ENCODE measurements at places on chromosomes 16 and 17.

- DNase-seq: peak; percentile 71
Measured at GRCh38 chr17:35243561-35244340, 879 bp downstream of the SLFN5 start.

DNA sequence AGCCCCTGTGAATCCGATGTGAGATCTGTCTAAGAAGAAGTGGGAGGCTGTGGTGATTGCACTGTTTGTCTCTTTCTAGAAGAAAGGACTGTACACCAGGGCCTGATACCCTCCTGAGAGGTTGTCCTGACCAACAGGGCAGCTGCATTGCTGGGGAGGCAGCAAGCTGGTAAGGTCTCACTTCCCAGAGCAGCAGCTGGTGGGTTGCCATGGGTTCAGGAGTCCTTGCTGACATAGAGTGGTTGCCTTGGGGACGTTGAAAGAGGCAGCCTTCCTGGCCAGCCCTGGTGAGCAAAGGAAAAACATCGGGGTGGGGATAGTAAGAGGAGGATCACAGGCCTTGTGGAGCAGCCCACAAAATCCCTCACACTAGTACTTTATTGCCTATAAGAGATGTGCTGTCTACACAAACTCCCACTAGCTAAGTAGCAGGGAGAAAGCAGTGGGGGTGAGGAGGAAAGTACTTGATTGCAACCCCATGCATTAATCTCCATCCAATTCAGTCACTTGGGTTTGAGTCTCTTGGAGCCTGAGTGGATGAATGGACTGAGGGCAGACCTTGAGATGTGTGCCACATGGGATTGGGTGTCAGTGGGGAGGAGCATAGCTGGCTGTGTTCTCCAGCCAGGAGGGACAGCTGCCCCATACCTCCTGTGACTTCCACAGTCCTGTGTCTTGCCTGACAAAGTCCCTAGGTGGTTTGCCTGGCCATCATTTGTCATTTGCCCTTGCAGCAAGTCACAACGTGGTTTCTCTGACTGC is 143.8 kb upstream of the RPL38 start:
- no peak for DNase-seq

DNA sequence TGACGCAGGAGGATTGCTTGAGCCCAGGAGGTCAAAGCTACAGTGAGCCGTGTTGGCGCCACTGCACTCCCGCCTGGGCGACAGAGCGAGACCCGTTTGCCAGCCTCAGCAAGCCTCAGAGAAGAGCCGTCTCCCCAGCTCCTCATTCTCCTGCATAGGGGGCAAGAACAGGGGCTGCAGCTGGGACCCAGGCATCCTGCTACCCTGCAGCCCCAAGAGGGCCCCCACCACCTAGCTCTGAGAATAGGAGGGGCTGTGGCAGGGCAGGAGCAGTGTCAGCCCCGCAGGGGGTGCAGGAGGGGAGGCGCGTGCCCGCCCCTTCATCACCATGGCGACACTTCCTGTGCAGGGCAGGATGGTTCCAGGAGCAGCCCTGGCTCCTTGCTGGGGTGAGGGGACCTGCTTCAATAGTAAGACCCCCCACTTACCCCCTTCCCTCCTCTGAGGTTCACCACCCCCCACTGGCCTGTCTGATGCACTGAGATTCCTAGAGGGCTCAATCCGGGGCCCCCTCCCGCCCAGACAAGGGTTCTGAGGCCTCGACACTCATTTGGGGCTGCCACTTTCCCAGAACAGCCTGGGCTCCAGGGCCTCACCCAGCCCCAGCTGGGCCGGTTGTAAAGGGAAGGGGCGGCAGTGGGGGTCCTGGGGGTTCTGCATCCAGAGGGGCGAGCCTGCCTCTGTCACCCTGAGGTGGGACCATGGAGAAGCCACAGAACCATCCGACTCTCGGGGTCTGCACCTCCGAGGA is 20.2 kb downstream of the VASN start:
- DNase-seq: no peak

GRCh38 chr16:62967163-62967562 is 930.9 kb upstream of the CDH8 start:
- no peak for DNase-seq

DNA sequence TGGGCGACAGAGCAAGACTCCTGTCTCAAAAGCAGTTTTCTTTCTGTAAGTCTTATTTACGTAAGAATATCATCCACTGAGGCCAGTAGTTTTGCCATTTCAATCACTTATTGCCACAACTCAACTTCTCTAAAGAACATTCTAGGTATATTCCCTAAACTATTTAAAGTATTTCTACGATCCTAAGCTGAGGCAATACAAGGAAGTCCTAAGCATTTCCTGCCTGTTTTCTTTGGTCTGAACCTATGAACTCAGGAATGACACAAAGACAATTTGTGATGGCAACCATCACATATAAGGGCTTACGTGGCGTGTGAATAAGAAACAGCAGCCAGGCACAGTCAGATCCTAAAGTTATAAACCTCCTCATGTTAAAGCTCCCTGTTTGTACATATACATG is 14.2 kb downstream of the USP36 start:
- no peak for DNase-seq

DNA sequence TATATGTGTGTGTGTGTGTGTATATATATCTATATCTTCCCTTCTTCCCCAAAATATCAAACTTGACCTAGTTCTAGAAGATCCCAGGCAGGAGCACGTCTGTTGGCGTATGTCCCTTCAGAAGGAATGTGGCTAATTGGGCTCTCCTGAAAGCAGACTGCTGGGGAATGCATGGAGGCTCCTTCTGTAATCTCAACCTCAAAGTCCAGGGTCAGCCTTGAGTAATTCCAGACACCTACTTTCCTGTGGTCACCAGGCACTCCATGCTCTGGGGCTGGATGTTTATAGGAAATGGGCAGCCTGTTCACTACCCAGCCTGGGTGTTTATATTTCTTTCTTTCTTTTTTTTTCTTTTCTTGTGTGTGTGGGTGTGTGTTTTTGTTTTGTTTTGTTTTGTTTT is 13.4 kb downstream of the BCO1 start:
- DNase-seq: no peak

DNA sequence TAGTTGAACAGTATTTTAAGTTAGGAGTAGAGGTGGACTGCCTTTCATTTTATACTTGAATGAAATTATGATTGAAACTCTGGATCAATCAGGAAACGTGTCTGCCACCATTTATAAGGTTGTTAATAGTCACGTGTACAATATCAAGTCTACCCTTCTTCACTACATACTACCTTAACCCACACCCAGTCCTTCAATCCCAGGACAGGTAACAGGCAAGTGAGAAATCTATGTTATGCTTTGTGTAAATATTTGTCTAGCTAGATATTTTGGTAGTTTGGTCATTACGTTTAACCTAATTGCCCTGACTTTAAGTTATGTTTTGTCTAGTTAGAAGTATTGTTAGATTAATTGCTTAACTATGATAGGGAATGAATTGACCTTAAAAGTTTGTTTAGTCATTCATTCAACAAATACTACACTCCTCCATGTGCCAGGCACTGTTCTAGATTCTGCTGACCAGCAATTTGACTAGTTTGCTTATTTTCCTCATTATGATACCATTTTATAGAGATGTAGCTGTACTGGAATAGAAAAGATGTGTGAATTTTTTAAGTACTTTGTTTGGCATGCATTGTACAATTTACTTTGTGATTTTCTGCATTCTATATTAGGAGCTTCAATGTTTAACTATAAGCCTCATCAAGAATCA is 72.0 kb downstream of the NQO1 start:
- no peak for DNase-seq

DNA sequence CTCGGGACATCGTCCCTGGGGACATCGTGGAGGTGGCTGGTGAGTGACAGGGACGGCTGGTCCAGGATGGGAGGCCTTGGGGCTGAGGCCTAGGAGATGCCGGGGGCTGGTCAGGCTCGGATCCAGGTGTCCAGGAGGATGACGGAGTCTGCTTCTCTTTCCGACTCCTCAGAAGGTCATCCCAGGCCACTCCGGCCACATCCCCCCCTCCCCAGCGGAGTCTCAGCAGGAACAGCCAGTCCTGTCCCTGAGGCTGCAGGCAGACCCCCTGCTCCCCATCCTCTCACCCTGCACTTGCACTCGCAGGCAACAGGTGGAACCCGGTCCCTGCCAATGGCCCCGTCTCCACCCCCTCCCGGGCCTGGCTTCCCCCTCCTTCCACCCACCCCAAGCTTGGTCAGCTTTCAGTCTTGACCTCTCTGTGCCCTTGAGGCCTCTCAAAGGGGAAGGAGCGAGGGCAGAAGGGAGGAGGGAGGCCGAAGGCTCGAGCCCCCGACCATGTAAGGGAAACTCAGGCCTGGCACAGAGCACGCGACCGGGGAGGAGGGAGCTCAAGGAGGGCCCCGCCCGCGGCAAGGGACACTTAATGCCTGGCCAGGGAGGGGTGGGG is 4.4 kb downstream of the ATP2A1 start:
- no peak for DNase-seq

DNA sequence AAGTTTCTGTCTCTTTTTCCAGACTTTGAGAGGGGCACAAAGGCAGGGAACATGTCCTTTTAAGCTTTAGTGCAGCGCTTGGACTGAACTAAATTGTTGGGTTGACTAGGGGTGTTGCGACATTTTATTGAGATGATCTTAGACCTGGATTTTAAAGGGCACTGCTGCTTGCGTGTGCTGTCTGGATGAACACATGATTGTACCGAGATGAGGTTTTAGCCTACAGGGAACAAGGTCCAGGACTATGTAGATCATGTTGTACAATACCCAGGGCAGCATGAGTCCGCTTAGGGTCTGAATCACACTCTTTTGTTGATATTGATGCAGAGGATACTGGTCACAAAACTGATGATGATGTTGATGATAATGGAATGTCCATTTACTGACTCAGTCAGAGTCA is 5.2 kb upstream of the RGS9 start:
- DNase-seq: peak; percentile 75

DNA sequence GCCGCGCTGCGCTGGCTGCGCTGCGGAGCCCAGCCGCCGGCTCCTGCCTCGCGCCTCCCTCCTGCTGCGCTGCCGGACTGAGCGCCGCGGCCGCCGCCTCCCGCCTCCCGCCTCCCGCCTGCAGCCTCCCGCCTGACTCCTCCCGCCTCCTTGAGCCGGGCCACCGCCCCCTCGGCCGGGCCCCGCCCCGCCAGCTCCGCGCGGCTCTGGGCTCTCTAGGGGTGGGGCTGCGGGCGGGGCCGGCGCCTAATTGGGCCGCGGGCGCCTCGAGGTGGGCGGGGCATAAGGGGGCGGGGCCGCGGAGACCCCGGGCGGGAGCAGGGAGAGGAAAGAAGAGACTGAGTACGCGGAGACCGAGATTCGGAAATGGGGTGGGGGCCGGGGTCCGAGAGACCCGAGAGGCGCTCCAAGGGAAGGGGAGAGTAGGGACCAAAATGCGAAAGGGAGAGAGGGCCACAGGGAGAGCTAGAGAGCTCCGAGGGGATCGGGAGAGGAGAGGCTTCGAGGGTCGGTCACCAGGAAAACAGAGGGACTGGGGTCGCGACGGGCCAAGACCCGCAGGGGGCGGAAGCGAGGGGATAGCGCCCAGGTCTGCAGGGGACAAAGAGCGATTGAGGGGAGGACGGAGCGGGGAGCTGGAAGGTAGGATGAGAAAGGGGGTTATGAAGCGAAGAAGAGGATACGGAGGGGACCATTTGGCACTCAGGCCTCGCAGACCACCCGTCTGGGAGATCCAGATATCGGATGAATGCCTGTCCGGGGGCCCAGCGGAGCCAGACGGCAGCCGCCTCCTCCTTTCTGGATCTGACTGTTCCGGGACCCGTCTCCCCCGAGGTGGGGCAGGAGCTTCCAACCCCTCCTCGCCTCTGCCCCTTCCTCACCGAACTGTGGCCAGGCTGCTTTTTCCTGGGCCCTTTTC is at the start of gene C1QL1:
C1QL1 (minus strand) TSS at position 79 of the 919 bp plus-strand sequence. CDS start 255 bp downstream, outside the sequence.
- peak; percentile 94 for DNase-seq

DNA sequence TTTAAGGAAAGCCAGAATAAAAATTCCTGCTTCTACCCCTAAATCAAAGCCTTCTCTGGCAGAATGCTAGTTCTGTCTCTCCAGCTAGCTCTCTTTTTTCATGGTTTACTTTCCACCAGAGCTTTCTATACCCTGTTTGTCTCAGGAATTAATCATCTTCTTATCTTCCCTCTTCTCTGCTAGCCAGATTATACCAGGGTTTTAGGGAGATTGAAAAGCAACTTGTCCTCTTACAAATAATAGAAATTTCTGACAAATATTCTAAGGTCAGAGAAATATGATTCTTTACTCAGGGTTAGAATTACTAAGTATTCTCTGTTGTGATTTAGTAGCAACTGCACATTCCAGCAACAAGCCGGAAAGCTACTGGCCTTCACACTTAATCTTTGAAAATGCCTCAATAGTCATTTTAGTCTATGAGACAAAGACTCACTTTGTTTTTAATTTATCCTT is 166.4 kb downstream of the TANC2 start:
- DNase-seq: no peak

Measured in MG63 (cell line).